ENCODE measurements at places on chromosomes 5 and 9. TPM values are rescaled to one million over a fixed set of nuclear protein-coding genes. Genes with fewer than 3 reads are reported as not detected.

- peak; percentile 22 for DNase-seq
Observed at GRCh38 chr5:153960269-153961215, 78.2 kb downstream of the FAM114A2 start.

DNA sequence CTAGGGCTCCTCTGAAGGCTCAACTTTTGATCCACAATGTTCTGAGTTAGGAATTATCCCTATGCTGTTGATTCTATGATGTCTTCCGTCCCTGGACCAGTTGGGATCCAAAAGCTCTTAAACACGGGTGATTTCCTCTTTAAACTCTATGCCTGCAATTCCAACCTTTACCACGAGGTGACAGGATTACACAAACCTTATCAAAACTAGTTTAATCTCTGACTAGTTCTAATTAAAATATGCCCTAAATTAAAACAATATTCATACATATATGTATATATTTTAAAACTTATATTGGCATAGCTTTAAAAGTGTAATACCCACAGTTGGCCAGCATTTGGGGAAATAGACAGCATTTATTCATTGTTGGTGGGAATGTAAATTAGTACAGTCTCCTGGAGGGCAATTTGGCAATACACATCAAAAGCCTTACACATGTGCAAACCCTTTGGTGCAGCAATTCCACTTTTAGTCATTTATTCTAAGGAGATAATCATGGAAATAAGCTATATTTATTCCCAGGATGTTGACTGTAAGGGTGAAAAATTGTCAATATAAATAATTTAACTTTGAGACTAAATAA, 51.6 kb upstream of the PHYKPL start:
- peak; percentile 76 for DNase-seq

- DNase-seq, result no peak
Observed at GRCh38 chr9:78557540-78557939, 260.6 kb downstream of the PSAT1 start.

- no peak for DNase-seq
Observed at GRCh38 chr9:113978725-113979342, 99.3 kb downstream of the AMBP start.

DNA sequence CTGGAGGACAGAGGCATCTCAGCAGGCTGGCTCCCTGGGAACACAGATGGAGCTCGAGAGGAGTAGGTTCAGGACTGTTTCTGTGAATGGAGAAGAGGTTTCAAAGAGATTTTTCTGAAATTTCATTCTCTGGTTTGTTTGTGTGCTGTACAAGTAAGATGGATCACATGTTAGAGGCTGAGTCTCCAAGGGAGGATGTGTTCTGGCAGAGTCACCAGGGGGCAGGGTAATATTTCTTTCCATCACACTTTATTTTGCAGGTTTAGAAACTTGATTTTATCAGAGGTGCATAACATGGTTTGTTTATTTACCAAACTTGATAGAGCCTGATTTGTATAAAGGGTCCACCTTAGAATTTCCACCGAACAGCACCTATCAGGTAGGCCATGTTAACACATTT, 69.2 kb upstream of the ARL15 start:
- DNase-seq, result no peak

DNA sequence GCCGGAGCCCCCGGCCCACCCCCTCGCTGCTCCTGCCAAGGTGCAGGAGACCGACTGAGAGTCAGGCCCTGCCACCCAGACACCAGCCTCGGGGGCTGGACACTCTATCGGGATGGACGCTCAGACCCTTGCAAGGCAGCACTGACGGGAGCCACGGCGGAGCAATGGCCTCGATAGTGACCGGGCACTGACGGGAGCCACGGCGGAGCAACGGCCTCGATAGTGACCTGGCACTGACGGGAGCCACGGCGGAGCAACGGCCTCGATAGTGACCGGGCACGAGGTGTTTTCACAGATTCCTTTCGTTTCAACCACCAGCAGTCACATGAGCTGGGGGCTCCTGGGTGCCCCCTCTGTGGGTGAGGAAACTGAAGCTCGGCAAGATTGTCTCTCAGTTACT, 123.6 kb upstream of the PPP1R26 start:
- no peak for DNase-seq

GRCh38 chr9:123599781-123600180, 243.8 kb downstream of the CRB2 start:
- no peak for DNase-seq

GRCh38 chr5:138844812-138845513, 30.2 kb downstream of the LRRTM2 start:
- no peak for DNase-seq

GRCh38 chr5:150789943-150790611, 11.5 kb downstream of the SMIM3 start:
- peak; percentile 11 for DNase-seq

GRCh38 chr9:18478501-18479361, 4.8 kb downstream of the ADAMTSL1 start:
- no peak for DNase-seq

GRCh38 chr5:15391704-15392397, 108.1 kb upstream of the FBXL7 start:
- no peak for DNase-seq

- no peak for DNase-seq
Observed at GRCh38 chr5:3650320-3650719, 54.7 kb downstream of the IRX1 start.

DNA sequence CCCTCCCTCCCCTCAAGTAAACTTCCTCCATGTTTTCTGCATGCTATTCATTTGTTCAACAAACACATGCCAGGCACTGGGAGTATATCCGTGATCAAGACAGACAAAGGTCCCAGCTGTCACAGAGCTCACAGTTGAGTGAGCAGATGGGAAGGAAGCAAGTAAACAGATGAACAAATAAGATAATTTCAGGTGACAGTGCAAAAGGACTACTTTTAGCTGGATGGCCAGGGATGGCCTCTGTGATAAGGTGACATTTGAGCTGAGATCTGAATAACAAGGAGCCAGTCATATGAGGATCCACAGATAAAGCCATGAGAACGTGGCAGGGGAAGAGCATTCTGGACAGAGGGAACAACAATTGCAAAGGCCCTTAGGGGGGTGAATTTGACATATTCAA, 121.7 kb upstream of the RAD23B start:
- no peak for DNase-seq

DNA sequence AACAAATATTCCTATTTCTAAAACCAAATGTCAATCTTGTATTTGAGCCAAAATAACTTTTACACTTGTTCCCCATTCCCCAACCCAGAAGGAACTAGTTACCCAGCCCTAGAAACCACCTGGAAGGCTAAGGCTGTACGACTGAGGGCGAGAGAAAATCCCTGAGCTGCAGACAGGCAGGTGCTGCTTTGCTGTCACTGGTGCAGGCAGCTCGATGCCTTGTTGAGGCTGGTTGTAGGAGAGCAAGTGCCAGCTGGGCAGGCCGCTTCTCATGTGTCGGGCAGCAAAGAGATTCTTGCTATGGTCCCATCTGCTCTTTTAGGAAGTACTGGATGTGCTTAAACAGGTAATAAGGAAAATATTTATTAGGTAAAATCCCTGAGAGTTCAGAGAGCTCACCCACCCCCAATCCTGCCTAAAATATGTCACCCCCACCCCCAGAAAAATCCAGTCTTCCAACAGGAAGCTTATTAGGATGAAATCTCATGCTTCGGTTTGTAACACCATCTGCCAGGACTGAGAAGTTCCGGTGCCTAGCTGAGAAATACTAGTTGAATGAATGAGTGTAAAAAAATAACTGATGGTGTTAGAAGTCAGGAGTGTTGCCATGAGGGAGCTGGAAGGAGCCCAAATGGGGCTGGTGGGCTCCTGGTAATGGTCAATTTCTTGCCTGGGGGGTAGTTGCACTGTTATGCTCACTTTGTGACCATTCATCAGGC, 91.1 kb upstream of the DMRT1 start:
- DNase-seq, result no peak

- no peak for DNase-seq
Observed at GRCh38 chr5:3310541-3311261, 284.9 kb upstream of the IRX1 start.

GRCh38 chr9:21239911-21240310, at the start of gene IFNA14:
Gene IFNA14, minus strand, starts transcription at chr9:21240005. Its CDS starts 70 bp downstream, at chr9:21239935.
- no peak for DNase-seq

DNA sequence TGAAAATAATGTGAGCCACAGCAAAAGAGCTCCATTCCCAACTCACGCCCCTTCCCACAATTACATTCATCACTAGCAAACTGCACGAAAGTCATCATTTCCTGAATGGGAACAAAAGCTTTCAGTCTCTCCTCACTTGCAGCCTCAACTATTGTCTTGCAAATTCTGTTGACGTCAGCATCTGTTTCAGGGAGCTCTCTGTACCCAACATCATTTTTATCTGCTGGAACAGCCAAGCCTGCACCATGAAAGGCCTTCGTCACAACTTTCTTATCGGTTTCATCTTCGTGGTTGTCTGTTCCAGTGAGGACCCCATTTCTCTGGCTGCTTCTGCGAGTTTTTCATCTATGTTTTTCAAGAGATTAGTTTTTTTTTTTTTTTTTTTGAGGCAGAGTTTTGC, 14.3 kb upstream of the RNF130 start:
- peak; percentile 89 for DNase-seq

DNA sequence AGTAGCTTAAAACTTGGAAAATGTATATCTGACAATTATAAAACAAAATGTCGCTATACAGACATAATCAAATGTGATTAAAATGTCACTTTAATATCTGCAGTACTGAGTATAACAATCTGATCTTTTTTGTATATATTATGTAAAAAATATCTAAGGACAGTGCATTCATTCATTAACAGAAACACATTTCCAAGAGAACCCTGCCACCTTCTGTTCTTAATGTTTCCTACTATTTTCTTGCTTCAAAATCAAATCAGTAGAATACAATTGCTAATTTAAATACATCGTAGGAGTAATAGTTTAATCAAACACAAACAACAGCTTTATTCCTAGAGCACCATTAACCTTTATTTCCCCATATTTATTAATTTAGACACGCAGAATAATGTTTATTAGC, 142.6 kb upstream of the ST8SIA4 start:
- DNase-seq, result no peak

DNA sequence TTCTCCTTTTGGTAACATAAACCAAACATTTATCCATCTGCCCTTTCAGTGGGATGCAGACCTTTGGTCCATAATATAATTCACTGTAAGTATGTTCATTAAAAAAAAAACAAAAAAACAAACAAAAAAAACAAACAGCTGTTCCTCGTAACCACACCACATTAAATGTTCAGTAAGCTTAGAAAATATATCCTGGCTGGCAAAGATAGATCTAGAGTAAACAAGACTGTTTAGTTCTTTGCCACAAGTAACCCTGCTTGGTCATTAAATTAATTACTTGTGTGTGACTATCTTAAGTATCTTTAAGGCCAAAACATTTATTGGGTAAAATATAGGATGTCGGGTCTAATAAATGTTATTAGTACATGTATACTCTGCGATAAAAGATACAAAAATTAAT, 1717.1 kb downstream of the EFNA5 start:
- no peak for DNase-seq

GRCh38 chr5:162052676-162053075, 14.9 kb upstream of the GABRG2 start:
- peak; percentile 9 for DNase-seq

- DNase-seq, result no peak
Observed at GRCh38 chr5:139445325-139446170, 6.2 kb upstream of the DNAJC18 start.

DNA sequence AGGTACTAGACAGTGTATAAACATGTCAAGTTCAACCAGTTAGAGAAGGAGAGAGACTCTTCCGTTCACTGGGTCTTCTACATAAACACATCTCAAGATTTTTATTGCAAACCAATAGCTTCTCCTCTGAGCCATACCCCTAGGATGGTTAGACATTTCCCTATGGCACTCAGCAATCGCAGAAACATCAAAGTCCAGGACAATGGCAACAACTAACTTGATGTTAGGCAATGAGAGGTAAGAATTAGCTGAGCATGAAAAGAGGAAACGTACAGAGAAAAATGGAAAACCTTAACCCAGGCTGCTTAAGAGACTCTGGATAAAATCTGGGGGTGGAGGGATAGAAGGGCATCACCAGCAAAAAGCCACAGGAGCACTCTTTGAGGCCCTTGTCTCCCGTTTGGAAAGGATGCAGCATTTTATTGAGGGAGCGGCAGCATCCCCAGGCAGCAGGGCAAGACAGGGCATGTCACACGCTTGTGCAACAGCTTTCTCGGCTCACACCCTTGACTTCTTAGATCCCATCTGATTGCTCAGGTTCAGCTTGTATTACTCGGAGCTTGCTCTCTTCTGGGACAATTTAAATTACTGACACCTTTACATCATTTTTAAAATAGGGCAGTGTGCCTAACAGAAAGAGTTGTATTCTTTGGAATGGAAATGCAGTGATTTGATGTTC, 8.6 kb upstream of the PSAT1 start:
- DNase-seq, result peak; percentile 29

GRCh38 chr5:111232311-111233051, 8.3 kb downstream of the CAMK4 start:
- DNase-seq, result no peak

DNA sequence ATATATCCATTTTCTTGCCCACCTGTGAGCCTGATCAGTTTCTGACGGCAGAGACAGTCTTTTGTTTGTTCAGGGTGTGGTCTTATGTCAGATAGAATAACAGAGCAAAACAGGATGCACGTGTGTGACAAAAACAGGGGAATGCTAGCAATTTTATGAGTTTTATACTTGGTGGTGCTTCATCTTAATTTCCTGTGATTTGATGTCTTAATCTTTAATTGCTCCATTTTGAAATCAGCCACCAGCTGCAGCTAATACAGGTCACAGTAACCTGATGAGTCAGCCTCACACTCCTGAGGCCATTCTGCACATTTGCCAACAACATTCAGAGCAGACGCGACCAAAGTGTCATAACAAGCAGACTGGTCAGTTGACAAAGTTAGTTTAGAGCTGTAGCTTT, 42.3 kb upstream of the JMY start:
- no peak for DNase-seq

DNA sequence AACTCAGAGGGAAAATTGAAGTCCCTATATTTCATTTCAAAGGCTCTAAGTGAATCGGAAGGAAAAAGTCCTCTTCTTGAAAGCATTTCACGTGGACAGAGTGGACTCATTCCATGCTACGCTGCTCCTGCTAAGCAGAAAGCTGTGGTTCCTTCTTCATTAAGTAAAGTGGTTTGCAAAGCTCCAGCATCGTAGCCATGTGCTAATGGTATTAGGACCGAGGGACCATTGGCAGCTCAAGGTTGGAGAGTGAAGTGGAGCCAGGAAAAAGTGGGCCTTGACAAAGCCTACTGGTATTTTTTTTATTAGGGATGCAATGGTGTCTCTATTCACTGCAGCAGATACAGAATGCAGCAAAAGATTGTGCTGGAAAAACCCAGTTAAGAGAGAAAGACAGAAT, 16.4 kb upstream of the SEMA4D start:
- DNase-seq, result no peak

GRCh38 chr5:178142642-178143041, 11.0 kb downstream of the NHP2 start:
- no peak for DNase-seq

The AMBP gene
- polyA plus RNA-seq, result 1.6 TPM

The CCDC187 gene
- polyA plus RNA-seq, result not detected

The C9 gene
- not detected for polyA plus RNA-seq

The NUP155 gene
- 24.2 TPM for polyA plus RNA-seq

The GPR21 gene
- not detected for polyA plus RNA-seq

The SLC6A19 gene
- not detected for polyA plus RNA-seq

The SLC25A2 gene
- polyA plus RNA-seq, result not detected

The RASGEF1C gene
- 0.40 TPM for polyA plus RNA-seq

The SLC4A9 gene
- polyA plus RNA-seq, result not detected

The SNCB gene
- 13.8 TPM for polyA plus RNA-seq

The STPG3 gene
- polyA plus RNA-seq, result not detected

The BTNL3 gene
- polyA plus RNA-seq, result 0.08 TPM

Data from GM23338 (cell line).